T-helper 2 cell (primary cell): ENCODE measurements at places on chromosomes 2 and 18.

GRCh38 chr18:25314151-25314837, 37.7 kb downstream of the ZNF521 start:
- DNase-seq: no peak

DNA sequence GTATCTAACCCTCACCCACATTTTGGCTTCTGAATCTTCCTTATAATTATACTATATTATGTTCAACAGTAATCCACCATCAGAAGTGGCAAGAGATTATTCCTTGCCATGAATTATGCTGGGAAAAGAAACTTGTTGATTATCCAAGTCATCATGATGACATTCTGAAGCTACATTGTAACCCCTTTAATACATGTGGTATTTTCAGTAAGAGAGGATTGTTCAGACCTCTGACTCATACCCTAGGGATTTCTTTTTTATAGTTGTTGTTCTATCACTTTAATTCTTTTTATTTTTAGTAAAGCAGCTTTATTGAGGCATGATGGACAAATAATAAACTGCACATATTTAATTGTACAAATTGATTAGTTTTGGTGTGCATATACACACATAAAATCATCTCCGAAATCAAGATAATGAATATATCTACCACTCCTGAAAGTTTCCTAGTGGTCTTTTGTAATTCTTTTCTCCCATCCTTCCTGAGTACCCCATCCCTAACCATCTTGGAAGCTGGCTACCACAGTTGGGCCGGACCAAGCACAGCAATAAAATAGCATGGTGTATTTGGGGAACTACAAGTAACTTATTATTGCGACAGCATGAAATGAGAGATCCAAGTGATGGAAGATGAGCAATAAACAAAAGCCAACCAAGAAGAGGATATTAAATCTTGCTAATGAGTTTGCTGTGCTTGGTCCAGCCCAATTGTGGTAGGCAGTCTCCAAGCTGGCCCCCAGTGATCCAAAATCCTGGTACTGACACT, 159.9 kb downstream of the BARD1 start:
- DNase-seq: no peak

- no peak for DNase-seq
Measured at GRCh38 chr2:14134771-14135170, 497.7 kb upstream of the LRATD1 start.

DNA sequence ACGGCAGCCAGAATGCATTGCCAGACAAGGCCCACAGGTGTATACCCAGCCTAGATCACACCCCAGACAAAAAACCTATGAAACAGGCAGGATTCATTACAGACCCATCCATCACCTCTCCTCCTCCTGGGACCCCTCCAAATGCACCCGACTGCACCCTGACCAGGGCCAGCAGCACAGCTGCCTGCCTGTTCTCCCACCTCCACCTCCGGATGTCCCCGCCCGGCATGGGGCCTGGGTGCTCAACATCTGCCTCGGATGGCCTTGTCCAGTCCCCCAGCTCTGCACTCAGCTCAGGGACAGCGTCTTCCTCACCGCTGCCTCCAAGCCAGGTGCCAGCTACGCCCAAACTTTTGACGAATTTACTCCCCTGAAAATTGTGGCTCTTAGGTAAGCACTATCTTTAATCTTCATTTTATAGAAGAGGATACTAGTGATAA, 91.1 kb downstream of the TPO start:
- no peak for DNase-seq
